T-helper 2 cell treated with Interferon-gamma antibody and Interleukin-4, amounts not matched to agents 100 ng/mL and 5 ng/mL, for 36 hours (primary cell): ENCODE measurements at places on chromosomes 12 and 14. TPM values are rescaled to one million over a fixed set of nuclear protein-coding genes. Genes with fewer than 3 reads are reported as not detected.

Gene GLT8D2
- 0.16 TPM in 1 of 2 replicates, not detected in the other for total RNA-seq

Gene RDH5
- total RNA-seq: 10.4 and 14.1 TPM in 2 replicates

Gene MYBPC1
- total RNA-seq: not detected in 2 replicates

Gene DNAJC22
- total RNA-seq: 0.11 TPM in 1 of 2 replicates, not detected in the other

Gene INHBE
- not detected in 2 replicates for total RNA-seq

Gene TOMM20L
- total RNA-seq: not detected in 2 replicates
